Bronchial smooth muscle cell (primary cell): ENCODE measurements at places on chromosomes 12 and 14. TPM values are rescaled to one million over a fixed set of nuclear protein-coding genes. Genes with fewer than 3 reads are reported as not detected.

Gene KRT72
- not detected in 2 replicates for total RNA-seq

Gene FZD10
- total RNA-seq = not detected in 2 replicates

Gene TBX3
- 9.8 and 20.5 TPM in 2 replicates for total RNA-seq

Gene KRT81
- total RNA-seq = under 0.01 TPM in 1 of 2 replicates, not detected in the other

Gene CLEC4D
- not detected in 2 replicates for total RNA-seq

Gene DPY19L2
- 0.63 and 4.8 TPM in 2 replicates for total RNA-seq

Gene GZMB
- not detected in 2 replicates for total RNA-seq

Gene FOXG1
- 0.26 and 0.79 TPM in 2 replicates for total RNA-seq

Gene THTPA
- 14.8 and 25.4 TPM in 2 replicates for total RNA-seq

Gene DPPA3
- not detected in 2 replicates for total RNA-seq

Gene TRIM9
- total RNA-seq = under 0.01 and 0.94 TPM in 2 replicates

Gene G2E3
- total RNA-seq = 11.8 and 12.1 TPM in 2 replicates

Gene ADCY6
- 44.8 and 56.3 TPM in 2 replicates for total RNA-seq

Gene CACNA2D4
- total RNA-seq = 0.16 and 0.86 TPM in 2 replicates

Gene HOXC11
- not detected in 2 replicates for total RNA-seq

Gene EXD2
- total RNA-seq = 9.5 and 15.0 TPM in 2 replicates
